HFFc6 (cell line): ENCODE measurements at places on chromosomes 3 and 15.

GRCh38 chr3:30730967-30731366 lies 124.6 kb downstream of the TGFBR2 start:
- no peak for DNase-seq

DNA sequence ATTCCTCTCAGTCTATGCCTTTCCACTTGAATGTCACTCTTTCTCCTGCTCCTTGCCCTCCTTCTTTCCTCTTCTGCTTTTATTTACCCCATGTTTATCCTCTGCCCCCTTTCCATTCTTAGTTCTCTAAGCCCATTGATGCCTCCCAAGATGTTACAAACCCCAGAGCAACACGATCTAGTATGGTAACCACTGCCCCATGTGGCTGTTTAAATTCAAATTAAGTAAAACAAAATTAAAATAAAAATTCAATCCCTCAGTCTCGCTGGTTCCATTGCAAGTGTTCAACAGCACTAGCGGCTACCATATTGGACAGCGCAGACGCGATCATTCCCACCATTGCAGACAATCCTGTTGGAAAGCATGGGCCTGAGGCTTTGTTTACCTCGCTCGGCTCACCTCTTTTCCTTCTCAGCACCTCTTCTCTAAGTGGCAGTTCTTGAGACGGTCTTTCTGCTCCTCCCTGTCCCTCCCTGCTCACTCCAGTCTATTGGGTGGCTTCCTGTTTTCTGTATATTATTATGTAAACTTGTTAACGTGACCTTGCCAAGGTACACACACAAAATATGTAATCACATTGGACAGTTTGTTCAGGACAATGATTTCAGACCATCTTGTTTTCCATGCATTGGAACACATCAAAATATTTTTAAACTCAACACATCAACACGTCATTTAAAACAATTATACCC lies 21.8 kb upstream of the CA12 start:
- DNase-seq: no peak

- no peak for DNase-seq
These were observed 254.7 kb upstream of the PROK2 start for GRCh38 chr3:72039677-72040076.

- DNase-seq: no peak
These were observed 51.0 kb upstream of the SLCO2A1 start for GRCh38 chr3:134080761-134081160.

DNA sequence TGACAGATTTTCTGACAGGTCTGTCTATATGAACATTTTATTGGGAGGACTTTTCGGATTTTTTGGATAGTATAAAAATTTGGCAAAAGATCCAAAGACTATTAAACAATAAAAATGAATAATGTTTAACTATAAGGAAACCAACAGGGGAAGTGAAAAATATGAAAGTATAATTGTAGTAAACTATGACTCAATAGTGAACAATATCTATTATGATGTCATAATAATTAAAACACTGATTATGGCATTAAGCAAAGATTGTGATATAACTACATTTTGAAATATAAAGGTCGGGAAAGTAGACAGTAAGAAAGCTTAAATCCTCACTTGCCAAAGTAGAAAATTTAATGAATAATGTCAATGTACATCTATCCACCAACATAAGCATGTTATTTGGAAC lies 44.3 kb upstream of the CNTN6 start:
- DNase-seq: no peak

DNA sequence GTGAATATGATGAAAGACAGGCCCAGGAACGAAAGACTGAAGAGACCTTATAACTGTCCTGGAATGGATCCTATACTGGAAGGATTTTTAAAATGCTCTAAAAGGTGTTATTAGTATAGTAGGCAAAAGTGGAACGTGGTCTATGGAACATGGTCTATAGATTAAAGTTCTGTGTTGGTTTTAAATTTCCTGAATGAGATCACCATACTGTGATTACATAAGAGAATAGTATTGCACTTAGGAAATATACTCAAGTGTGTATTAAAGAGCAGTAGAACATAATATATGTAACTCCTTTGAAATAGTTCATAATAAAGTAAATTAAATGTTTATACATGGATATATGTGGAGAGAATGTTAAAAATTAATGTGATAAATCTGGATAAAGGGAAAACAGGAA lies 68.2 kb downstream of the SPRED1 start:
- DNase-seq: no peak

- no peak for DNase-seq
These were observed 147.9 kb upstream of the ABI3BP start for GRCh38 chr3:101141135-101141534.

- no peak for DNase-seq
These were observed 21.3 kb upstream of the RAD18 start for GRCh38 chr3:8984526-8984925.

GRCh38 chr3:127746400-127747057 lies 73.8 kb downstream of the ABTB1 start:
- no peak for DNase-seq

- no peak for DNase-seq
These were observed 8.4 kb downstream of the BOC start for GRCh38 chr3:113219605-113220300.

GRCh38 chr15:74511583-74511982 lies 29.4 kb upstream of the ARID3B start:
- no peak for DNase-seq

DNA sequence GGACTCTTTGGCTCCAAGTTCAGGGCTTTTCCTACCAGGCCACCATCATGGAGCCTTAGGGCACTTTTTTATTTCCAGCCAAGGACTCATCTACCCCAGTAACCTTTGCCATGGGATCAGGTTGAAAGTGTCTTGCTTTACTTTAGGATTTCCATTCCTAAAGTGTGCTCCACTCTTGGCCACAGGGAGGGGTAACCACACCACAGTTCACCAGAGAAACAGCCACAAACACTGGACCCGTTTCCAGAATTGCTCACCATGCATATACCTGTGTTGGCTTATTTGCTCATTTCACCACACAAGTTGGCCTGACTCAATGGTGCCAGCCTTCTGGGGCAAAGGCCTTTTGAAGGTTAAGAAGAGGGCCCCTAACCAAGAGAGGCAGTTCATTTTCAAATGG lies 70.6 kb upstream of the RAD18 start:
- DNase-seq: no peak

- no peak for DNase-seq
These were observed 23.2 kb downstream of the ILDR1 start for GRCh38 chr3:121998611-121999473.

- peak; percentile 91 for DNase-seq
These were observed 62.3 kb downstream of the UBP1 start for GRCh38 chr3:33377931-33378330.
